IMR-90 (cell line): ENCODE measurements at places on chromosomes 6 and 20. TPM values are rescaled to one million over a fixed set of nuclear protein-coding genes. Genes with fewer than 3 reads are reported as not detected.

- no peak for DNase-seq
- H3K4me1 ChIP-seq = peaks cover 3% of the 10 kb centered on the region; the same call in 1 of the 2 replicates
- no peaks in the 10 kb centered on the region for H3K36me3 ChIP-seq
- no peak overlapping the region for H3K4me3 ChIP-seq
- H3K27me3 ChIP-seq = no peaks in the 10 kb centered on the region
These were observed 63.8 kb downstream of the TNFRSF21 start for GRCh38 chr6:47245745-47246371.

- no peak for DNase-seq
- no peaks in the 10 kb centered on the region for H3K36me3 ChIP-seq
- H3K4me3 ChIP-seq = no peak overlapping the region
These were observed 503.2 kb downstream of the CDKAL1 start for GRCh38 chr6:21037453-21037852.

DLL1 gene
- total RNA-seq = under 0.01 TPM in 2 replicates

OR2H2 gene
- total RNA-seq = not detected in 2 replicates

- no peak overlapping the region for H3K27ac ChIP-seq
- no peak for DNase-seq
- no peaks in the 10 kb centered on the region; the same call in 1 of the 2 replicates for H3K27me3 ChIP-seq
- no peak overlapping the region for H3K4me3 ChIP-seq
- H3K4me1 ChIP-seq = no peaks in the 10 kb centered on the region
These were observed 177.4 kb upstream of the RREB1 start for GRCh38 chr6:6930223-6930880.

- peaks cover 1% of the 10 kb centered on the region; the same call in 1 of the 2 replicates for H3K27me3 ChIP-seq
- H3K4me1 ChIP-seq = no peaks in the 10 kb centered on the region
- no peaks in the 10 kb centered on the region for H3K36me3 ChIP-seq
- no peak overlapping the region for H3K4me3 ChIP-seq
- DNase-seq = no peak
These were observed 264.8 kb downstream of the LRFN2 start for GRCh38 chr6:40322336-40322735.

GRCh38 chr6:30102970-30103871, 9.7 kb downstream of the TRIM31 start:
- H3K36me3 ChIP-seq = no peaks in the 10 kb centered on the region
- H3K4me3 ChIP-seq = peak overlapping the region; percentile 30
- H3K27me3 ChIP-seq = peaks cover 51% of the 10 kb centered on the region
- peak; percentile 80 for DNase-seq
- peaks cover 6% of the 10 kb centered on the region for H3K4me1 ChIP-seq
- H3K27ac ChIP-seq = no peak overlapping the region

GRCh38 chr20:23048283-23049200, 930 bp downstream of the THBD start:
- H3K27me3 ChIP-seq = peaks cover 76% of the 10 kb centered on the region
- no peak overlapping the region for H3K27ac ChIP-seq
- DNase-seq = peak; percentile 1
- no peaks in the 10 kb centered on the region for H3K36me3 ChIP-seq

L3MBTL1 gene
- total RNA-seq = 1.7 and 2.2 TPM in 2 replicates

DNA sequence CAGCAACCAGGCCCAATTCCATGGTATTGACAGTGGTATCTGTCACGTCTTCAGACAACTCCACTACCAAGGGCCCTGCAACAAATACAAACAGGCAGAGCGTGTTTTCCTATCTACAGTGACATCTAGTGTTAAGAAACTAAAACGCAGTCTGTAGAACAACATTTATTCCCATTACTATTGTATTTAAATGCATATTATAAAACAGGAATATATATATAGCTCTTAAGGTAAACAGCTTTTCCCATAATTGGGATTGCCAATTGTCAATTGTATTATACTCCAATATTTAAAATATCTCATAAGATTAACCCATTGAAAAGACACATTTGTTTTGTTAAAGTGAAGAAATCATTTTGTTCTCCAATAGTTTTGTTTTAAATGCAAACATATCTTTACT, 97.2 kb downstream of the KIF16B start:
- H3K27ac ChIP-seq = no peak overlapping the region
- peak; percentile 62 for DNase-seq
- H3K27me3 ChIP-seq = no peaks in the 10 kb centered on the region
- peaks cover 9% of the 10 kb centered on the region for H3K4me1 ChIP-seq
- H3K4me3 ChIP-seq = no peak overlapping the region
- H3K36me3 ChIP-seq = no peaks in the 10 kb centered on the region
